Stimulated activated CD4-positive, alpha-beta T cell treated with anti-CD3 and anti-CD28 coated beads, Interleukin-12 subunit alpha, Interleukin-12 subunit beta, amount 100 ng/mL, for 4 hours (primary cell): ENCODE measurements at places on chromosomes 2 and 18.

GRCh38 chr2:98515250-98515991 lies 70.8 kb downstream of the INPP4A start:
- no peak for DNase-seq

GRCh38 chr2:162915858-162916257 lies 77.3 kb upstream of the KCNH7 start:
- no peak for DNase-seq

GRCh38 chr2:50783111-50783510 lies 248.8 kb downstream of the NRXN1 start:
- DNase-seq = no peak

- DNase-seq = no peak
These were observed 78.2 kb downstream of the PTGR3 start for GRCh38 chr18:75130591-75131328.

GRCh38 chr18:30486856-30487255 lies 555.7 kb downstream of the DSC3 start:
- no peak for DNase-seq

DNA sequence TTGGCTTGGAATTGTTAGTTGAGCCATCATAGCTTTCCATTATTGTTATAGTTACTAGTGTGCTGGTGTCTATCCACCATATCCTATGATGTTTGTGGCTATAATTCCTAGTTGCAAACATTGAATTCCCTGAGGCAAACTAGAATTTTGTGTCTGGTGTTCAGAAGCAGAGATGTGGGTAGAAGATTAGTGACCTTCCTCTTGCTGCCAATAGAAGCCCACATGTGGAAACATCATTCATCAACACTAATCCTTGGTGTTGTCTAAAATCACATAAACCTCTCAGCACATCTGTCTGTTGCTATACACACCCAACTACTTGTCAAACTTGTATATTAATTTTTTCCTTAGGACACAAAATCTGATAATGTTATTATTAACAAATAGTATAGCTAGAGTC lies 374.1 kb downstream of the TGIF1 start:
- DNase-seq = no peak

DNA sequence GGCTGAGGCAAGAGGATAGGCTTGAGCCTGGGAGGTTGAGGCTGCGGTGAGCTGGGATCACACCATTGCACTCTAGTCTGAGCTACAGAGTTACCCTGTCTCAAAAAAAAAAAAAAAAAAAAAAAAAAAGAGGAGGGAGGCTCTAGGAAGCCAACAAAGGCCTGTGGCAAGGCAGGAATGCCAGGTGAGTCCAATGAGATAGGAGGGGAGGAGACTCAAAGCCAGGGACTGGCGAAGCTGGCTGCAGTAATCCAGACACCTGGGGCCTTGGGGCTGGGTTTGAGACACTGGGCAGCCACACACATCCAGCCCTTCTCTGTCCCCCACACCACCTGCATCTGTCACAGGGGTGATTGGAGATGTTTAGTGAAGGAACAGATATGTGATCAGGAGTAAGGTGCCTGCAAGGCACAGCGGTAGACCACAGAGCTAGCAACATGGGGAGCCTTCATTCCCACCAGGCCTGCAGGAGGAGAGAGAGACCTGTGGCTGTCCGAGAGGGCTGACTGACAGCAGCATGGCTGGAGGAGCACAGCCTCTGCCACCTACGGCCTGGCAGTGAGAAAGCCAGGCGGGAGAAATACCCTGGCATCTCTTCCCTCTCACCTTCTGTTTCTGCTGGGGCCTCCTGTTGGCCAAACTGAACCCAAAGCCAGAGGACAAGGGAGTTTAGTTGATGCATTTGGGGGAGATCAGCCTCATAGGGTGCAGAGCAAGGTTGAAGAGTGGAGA lies 9.5 kb downstream of the CHPF start:
- no peak for DNase-seq

DNA sequence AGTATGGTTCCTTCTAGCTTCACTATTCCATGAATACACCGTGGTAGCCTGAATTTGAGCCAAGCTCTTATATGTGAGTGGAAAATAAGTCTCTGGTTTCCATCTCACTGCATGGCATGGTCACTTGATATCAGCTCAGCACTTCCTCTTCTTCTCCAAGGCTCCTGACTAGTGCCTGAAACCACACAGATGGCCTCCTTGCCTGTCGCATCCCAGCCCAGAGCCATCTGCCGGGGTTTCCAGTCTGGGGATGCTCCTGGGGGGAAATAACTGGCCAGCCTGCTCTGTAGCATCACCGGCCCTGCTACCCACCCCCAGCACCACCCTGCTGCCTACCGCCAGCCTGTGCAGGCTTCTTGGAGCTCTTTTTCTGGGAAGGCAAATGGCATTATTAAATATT lies 7.7 kb upstream of the MARCHF4 start:
- no peak for DNase-seq

DNA sequence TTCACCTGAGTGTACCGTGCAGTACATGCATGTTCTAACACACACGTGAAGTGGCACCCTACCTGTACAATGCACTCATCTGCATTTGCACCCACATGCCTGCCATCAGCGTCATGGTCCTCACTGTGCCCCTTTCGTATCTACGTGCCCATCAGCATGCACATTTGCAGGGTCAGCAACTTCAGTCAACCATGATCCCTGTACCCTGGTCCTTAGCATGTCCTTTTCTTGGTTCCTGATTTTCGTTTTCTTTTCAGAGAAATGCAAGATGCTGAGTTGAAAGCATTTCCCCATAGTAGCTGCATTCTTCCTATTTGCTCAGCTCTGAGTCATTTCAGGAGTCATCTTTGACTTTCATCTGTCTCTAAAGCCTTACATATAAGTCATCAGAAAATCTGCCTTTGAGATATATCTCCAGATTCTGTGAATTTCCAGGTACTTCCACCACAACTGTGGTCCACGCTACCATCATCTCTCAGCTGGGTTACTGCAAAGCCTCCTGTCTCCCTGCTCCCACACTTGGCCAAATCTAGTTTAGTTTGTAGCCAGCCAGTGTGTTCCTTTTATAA lies 14.7 kb upstream of the PUM2 start:
- DNase-seq = no peak

DNA sequence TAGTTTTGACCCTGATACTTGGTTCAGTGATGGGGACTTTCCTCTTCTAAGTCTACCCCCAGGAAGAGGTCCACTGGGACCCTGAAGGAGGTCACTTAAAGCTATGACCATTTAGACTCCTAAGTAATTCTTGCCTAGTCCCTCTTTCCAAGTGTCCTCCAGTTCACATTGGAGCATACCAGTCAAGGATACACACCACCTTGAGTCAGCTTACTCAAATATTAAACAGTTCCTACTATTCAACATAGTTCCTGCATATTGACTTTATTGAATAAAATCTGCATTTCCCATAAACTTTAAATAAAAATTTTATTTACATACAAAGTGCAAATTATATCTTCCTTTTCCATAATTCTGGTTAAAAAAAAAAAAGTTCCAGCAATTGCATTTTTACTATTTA lies 36.3 kb downstream of the SLC5A7 start:
- no peak for DNase-seq

- DNase-seq = no peak
These were observed 83.7 kb upstream of the B3GNT2 start for GRCh38 chr2:62112179-62112578.

GRCh38 chr2:122815120-122815519 lies 1059.7 kb downstream of the TSN start:
- DNase-seq = no peak

DNA sequence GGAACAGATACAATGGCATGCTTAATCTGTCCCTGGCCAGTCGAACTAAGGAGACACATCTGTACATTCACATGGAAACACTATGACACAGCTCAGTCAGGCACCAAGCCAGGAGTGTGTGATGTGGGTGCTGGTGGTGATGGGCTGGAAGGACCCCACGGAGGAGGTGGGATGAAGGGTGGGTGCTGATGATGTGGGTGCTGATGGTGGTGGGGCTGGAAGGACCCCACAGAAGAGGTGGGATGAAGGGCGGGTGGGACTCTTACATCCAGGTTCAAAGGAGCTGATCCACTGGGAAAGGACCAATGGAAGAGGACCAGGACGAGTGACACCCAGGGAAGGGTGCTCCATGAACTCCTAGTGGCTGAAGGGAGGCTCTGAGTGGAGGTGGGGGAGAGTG lies 34.8 kb upstream of the ACAA2 start:
- DNase-seq = no peak

DNA sequence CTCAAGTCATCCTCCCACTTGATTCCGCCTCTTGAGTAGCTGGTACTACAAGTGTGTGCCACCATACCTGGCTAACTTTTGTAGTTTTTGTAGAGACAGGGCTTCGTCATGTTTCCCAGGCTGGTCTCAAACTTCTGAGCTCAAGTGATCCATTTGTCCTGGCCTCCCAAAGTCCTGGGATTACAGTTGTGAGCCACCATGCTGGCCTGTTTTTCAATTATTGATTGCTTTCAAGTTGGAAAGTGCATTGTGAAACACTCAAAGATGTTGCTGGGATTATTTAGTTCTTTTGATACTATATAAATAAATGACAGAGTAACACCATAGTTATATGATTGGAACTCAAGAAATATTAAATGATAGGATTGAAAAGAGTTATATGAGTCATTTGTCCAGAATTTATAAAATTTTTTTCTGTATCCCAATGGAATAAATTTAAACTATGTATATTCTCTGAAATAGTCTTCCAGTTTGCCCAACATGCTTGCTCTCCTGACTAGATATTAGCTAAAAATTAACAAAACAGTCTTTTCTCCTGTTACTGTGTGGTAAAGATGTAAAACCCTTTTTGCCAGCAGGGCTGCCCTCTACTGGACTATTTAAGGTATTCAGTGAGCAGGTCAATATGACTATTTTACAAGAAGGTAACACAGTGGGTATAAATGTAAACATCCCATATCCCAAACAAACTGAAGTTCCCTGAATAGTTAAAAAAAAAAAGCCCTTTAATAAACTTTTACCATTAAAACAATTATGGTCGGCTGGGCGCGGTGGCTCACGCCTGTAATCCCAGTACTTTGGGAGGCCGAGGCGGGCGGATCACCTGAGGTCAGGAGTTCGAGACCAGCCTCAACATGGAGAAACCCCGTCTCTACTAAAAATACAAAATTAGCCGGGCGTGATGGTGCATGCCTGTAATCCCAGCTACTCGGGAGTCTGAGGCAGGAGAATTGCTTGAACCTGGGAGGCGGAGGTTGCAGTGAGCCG lies 42.7 kb downstream of the ACSL3 start:
- DNase-seq = peak; percentile 19
